Activated CD4-positive, alpha-beta T cell treated with anti-CD3 and anti-CD28 coated beads for 36 hours (primary cell): ENCODE measurements at places on chromosomes 2 and 18.

DNA sequence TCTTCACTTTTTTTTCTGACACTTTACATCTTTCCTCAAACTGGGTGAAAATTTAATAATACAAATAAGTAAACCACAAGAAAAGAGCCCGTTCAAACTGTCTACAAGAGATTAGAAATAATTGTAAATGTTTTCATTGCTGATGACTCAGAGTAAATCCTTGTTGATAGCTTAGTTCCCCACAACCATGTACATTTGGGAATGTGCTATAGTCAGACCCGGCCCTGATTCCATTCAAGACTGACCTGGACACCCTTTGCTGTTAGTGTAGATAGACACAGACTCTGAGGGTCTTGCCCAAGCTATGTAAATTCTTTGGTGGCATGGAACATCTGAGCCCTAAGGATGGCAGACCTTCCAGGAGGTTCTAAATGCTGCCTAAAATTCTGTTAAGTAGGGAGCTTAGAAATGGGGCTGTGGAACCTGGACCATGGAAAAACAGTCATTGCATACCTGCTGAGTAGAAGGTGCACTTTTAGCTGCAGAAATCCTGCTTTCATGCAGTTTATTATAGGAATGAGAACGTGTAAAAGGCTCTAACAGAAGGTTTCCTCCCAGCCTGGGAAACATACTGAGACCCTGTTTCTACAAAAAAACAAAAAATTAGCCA is 3.7 kb downstream of the MALT1 start:
- no peak for DNase-seq

DNA sequence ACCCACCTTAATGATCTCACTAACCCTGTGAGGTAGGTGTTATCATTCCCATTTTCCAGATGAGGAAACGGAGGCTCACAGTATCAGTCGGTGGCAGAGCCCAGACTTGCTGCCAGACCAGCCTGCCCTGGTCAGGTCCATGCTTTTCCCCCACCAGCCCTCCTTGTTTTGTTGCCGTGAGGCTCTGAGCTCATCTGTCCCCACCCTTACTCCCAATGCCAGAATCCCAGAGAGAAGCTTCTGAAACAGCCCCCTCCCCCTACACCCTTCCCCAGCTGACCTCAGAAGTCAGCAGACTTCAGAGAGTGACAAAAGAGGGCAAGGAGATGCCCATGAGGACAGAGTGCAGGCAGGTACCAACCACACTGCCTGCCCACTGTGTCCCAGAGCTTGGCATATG is 20.8 kb upstream of the TNS1 start:
- no peak for DNase-seq

GRCh38 chr2:175463589-175464310 is 282.2 kb upstream of the ATP5MC3 start:
- DNase-seq = no peak

- DNase-seq = no peak
Measured at GRCh38 chr2:171430516-171431410, 3.0 kb downstream of the METTL8 start.

DNA sequence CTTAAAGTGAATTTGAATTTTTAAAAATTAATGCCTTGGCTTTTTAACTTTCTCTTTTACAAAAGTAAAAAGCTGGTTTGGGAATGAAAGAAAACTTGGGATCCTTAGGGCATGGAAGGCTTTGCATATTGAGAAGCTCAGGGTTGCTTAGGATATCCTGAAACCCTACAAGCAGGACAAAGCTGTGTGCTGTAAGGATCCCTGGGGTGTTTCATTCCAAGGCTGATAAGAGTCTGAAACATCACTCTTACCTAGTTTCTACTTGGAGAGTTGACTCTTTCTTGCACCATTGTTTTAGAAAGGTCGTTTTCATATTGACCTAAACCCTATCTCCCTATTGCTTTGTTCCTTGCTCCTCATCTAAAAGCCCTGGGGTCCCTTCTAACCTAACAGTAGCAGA is 325.9 kb upstream of the NT5C1B start:
- DNase-seq = no peak

DNA sequence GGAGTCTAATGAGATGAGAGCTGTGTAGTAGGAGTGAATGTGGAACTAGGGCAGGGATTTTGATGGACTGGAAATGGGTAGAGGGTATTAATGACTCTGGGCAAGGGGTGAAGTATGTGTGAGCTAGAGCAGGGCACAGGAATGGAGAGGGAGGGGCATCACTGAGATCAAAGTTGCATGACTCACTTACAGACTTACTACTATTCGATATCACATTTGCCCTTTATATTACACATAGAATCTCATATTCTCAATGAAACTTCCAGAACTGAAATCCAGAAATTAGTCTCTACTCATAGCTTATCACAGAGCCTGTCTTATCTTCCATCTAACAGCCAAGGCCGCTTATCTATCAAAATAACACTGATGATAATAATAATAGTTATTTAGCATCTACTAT is 20.0 kb upstream of the ITGB6 start:
- peak; percentile 37 for DNase-seq
